Mammary epithelial cell (primary cell): ENCODE measurements at places on chromosomes 3 and 15. TPM values are rescaled to one million over a fixed set of nuclear protein-coding genes. Genes with fewer than 3 reads are reported as not detected.

VIPR1 gene
- 0.77 TPM for polyA plus RNA-seq

SCAANT1 gene
- polyA plus RNA-seq: not detected

- DNase-seq: no peak
Observed at GRCh38 chr3:186909078-186909853, 21.1 kb upstream of the ST6GAL1 start.

- no peak for DNase-seq
Observed at GRCh38 chr3:171632766-171633165, 172.6 kb upstream of the TNIK start.

- DNase-seq: peak; percentile 8
Observed at GRCh38 chr3:18389108-18389733, 35.9 kb downstream of the SATB1 start.

RTP1 gene
- polyA plus RNA-seq: not detected

OCA2 gene
- not detected for polyA plus RNA-seq

GABRG3 gene
- not detected for polyA plus RNA-seq

EPHA6 gene
- not detected for polyA plus RNA-seq

DNA sequence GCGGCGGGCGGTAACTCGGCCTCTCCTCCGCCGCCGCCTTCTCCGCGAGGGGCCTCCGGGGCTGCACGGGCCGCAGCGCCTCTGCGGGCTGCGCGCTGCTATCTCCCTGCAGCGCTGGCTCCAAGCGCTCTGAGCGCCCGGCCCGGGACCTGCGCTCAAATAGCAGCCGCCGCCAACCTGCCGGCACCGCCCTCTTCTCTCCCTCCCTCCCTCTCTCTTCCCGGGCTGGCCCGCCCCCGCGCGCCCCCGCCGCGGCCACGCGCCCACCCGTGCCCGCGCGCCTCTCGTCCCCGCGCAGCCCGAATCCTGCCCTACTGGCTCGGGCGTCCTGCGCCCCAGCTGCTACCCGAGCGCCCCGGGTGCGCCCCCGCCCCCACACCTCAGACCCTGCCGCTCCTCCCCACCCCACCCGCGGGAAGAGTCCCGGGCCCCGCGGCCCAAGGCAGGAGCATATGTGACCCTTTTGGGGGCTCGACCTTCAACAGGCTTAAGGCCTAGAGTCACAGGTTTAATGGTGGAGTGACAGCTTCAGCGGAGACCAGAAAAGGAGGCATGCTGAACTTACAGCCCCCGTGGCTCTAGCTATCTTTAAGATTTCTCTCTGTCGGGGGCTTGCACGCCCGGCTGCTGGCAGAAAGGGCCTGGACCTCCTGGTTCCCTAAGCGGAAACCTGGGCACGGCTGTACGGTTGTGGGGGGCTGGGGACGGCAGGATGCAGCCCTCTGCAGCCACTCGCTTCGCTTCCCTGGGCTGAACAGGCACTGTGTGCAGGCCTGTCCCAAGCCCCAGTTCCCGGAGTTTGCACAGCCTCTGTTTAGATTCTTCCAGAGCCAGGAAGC, at the start of gene CACNA2D2:
Gene CACNA2D2, minus strand, starts transcription at position 131 of the 839 bp plus-strand sequence. CDS start 211 bp downstream, outside the sequence.
- DNase-seq: peak; percentile 14

DNA sequence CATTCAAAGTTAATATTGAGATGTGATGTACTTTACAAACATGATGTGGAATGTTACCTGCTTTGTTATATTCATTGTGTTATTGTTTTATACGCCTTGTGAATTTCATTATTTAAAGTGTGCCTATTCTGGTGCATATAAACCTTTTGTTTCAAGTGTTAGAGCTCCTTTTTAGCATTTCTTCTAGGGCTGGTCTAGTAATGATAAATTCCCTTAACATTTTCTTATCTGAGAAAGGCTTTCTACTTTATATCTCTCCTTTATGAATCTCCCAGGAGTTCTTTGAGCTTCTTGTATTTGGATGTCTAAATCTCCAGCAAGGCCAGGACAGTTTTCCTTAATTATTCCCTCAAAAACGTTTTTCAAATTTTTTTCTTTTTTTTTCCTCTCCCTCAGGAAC, 1005.6 kb downstream of the IGSF11 start:
- DNase-seq: no peak

SLC22A13 gene
- 0.14 TPM for polyA plus RNA-seq

GOLGA6L10 gene
- 0.03 TPM for polyA plus RNA-seq

DNA sequence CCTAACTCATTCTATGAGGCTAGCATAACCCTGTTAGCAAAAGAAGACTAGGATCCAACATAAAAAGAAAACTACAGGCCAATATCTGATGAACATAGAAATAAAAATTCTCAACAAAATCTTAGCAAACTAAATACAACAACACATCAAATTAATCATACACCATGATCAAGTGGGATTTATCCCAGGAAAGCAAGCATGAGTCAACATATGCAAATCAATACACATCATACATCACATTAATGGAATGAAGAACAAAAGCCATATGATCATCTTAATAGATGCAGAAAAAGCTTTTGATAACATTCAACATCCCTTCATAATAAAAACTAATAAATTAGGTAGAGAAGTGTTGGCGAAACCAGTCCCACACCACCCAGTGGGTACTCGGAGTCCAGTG, 136.1 kb upstream of the MME start:
- no peak for DNase-seq

GRCh38 chr15:44836094-44836493, 99.8 kb downstream of the TRIM69 start:
- no peak for DNase-seq

CKMT1B gene
- polyA plus RNA-seq: 54.1 TPM

SEMA3G gene
- polyA plus RNA-seq: 0.24 TPM

DNA sequence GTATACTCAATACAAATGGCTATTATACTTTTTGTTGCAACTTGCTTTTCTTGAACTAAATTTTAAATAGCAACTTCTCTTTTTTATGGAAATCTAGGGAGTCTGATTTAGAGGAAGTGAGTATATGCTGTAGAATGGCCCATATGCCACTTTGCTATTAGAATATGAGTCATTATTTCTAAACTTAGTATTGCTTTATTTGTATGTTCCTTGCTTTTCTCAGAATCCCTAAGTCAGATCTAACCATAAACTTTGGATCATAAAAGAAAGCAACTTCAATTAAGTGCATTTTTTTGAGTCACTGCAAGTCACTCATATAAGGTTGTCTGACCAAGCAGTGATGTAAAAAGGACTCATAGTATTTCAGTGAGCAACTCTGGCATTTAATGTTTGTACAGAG, 17.5 kb upstream of the SPTSSB start:
- DNase-seq: no peak

EPHB3 gene
- 8.2 TPM for polyA plus RNA-seq

DNA sequence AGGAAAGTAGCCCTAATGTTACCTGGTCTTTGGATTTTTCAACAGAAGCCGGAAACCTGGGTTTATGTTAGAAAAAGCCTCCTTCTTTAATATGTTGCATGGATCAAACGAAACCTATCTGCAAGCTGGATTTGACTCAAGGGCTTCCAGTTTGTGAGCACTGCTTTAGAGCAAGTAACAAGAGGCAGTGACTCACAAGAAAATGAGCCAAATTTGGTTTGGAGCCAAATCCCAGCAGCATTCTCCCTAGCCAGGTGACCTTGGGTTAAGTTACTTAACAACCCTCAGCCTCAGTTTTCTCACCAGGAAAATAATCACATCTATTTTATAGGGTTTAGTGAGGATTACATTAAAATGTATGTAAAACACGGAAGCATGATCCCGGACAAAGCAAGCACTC, 215.2 kb upstream of the PRICKLE2 start:
- peak; percentile 87 for DNase-seq

CYP1A2 gene
- polyA plus RNA-seq: not detected

DNA sequence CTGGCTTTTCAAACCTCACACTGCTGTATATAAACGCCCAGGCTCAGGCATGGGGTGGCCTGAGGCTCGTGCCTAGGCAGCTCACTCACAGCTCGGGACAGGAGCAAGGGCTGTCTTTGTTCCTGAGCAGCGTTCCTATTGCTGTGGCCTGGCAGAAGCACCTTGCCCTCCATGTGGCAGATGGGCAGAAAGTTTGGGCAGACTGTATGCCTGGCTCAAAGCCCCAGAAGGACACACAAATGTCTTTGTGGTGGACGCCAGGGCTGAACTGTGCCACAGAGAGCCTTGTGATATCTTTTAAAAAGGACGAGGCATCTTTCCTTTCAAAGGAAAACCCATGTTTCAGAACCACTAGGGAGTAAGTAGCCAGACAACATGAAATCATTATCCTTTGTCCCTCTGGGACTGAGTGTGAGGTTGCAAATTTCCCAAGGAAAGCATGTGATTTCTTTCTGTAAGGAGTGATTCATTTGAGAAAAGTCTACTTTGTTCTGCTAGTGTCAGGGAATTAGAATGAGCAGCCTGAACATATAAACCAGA, 29.3 kb upstream of the UBE2E1 start:
- DNase-seq: peak; percentile 50

PLA2G4D gene
- 0.07 TPM for polyA plus RNA-seq

DNA sequence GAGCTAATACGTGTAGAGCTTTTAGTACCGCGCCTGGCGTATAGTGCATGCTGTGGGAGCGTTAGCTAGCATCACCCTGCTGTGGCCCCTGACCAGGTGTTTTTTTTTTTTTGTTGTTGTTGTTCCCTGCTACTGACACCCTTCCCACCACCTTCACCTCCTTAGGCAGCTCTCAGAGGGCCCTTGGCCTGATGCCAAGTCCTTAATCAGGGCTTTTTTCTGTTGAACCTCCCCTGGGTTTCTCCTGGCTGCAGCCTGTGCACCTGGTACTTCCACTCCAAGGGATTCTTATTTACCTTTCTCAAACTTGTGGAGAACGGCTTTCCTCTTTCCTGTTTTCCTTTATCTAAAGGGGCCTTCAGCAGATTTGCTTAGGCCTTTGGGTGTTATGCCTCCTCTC, 53.3 kb downstream of the SLC7A14 start:
- DNase-seq: no peak

PLCL2 gene
- 0.15 TPM for polyA plus RNA-seq

- no peak for DNase-seq
Observed at GRCh38 chr15:74168711-74169126, 4.8 kb upstream of the ISLR start.

DNA sequence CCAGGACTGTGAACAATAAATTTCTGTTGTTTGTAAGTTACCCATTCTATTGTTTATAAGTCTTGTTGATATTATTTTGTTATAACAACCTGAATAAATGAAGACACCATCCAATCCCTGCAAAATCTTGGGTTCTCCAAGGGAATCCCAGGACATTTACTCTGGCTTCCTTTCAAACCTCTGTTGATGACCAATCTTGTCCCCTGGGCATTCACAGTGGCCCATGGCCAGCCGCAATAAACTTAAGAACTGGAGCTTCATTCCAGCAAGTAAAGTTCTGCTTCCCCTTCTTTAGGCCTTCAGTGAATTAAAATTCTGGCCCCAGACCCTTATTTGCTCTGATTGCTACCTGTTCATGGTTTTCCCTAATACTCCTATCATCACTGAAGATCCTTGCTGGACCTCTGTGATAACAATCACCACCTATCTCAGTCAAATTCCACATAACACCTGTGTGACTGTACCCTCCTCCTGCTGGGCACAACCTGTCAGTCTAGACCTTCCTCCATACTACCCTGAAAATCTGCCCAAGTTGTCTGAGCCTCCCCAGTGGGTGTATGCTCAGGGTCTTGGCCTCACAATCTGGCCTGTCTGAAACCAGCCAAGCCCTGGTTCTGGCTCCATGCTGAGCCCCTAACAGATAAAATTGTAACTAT, 153.1 kb downstream of the SEMA6D start:
- no peak for DNase-seq

- no peak for DNase-seq
Observed at GRCh38 chr3:127964816-127965215, 49.8 kb downstream of the KBTBD12 start.

DNA sequence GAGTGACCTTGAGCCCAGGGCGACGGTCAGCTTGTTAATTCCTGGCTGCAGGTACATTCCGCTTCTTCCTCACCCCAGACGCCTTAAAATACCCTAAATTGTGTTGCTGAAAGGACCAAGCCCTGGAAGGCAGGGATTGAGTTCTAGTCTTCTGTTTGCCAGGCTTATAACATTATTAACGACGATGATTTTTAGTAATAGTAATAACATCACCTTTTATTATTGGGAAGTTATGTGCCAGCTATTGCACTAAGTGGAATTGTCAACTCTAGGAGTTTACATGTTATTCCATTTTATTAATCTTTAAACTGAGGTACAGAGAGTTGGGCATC, 409 bp downstream of the OXNAD1 start:
- DNase-seq: no peak

DNA sequence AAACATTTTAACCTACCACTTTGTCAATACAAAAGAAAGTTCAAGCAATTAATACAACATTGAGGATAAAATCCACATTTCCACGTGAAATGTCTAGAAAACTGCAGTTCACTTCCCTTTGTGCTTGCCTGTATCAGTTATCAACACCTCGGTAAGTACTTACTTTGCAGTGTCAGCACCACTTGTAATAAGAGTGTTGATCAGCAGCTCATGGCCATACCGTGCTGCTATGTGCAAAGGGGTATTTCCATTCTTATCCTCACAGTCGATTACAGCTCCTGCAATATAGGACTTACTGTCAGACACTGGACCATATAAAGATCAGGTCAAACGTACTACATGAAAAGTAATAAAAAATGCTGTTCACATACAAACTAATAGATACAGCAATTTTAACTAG, 84.4 kb downstream of the ANKRD28 start:
- DNase-seq: no peak

GRCh38 chr3:106130384-106131198, 261.8 kb upstream of the CBLB start:
- DNase-seq: no peak

DNA sequence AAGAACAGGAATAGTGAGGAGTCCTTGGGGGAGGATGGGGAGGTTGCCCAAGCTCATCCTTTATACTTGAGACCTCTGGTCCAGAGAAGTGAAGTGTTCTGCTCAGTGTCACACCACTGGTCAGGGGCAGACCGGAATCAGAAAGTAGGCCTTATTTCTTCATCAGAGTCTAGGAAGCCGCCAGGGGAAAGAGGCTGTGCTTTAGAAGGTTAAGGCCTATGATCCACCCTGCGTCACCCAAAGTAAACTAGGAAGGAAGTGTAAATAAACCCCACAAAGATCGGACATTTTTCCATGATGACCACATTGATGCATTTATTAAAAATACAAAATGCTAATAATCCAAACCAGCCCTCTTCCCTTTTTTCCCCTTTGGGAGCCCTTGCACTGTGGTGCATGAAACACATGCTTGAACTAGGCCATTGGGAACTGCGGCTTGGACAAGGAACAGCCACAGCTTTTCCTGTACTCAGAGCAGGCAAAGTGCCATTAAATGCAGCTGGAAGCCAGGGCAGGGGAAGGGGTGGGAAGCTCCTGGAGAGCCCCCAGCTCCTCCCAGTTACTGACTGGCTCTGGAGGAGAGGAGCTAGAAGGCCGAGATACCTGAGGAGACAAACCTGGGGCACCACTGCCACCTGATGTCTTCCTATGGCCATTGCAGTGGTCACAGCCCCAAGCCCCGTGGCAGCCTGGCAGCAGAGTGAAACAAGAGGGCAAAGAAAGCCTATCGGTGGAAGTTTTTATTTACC, 37.0 kb downstream of the CDC25A start:
- peak; percentile 66 for DNase-seq

- peak; percentile 49 for DNase-seq
Observed at GRCh38 chr3:56314842-56315241, 153.4 kb downstream of the ERC2 start.
